GM12878 (cell line): ENCODE measurements at places on chromosomes 6 and 20. TPM values are rescaled to one million over a fixed set of nuclear protein-coding genes. Genes with fewer than 3 reads are reported as not detected.

Gene FRK
- total RNA-seq: 1.6 and 1.7 TPM in 2 replicates

Gene EPB41L1
- total RNA-seq: 0.36 and 0.40 TPM in 2 replicates

DNA sequence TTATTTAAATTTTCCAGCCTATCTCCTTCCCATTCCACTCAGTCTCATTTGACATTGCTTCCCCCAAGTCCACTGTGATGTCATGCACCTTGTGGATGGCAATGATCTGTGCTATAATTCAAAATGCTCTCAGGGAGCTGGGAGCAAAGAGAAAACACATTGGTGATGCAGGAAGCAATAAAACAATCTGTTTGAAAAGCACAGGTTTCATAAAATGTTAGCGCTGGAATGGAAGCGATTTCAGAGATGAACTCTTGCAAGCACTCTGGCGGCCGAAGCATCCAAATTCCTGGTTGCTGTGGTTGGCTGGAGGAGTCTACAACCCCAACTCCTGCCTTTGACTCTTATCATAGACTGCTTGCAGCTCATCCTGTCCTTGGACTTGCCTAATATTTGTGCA lies 167.0 kb downstream of the GMPR start:
- no peak for DNase-seq

Gene STMND1
- not detected in 2 replicates for total RNA-seq

DNA sequence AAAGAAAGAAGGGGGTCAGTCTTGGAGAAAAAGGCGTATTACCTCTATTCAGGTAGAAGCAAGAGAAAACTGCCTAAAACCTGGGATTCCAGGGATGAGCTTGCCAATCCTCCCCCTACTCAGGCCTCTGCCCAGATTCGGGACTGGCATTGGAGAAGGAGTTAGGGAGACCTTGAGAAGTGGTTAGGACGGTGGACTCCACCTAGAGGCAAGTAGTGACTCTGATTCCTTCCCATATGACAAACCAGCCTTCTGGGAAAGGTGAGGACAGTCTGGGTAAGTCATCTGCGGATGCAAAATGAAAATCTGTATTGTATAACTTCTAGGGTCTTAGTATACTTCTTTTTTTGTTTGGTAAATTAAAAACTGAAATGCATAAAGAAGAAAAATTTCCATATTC lies 43.8 kb downstream of the SLX4IP start:
- no peak for DNase-seq

Gene EPHA7
- not detected in 2 replicates for total RNA-seq

DNA sequence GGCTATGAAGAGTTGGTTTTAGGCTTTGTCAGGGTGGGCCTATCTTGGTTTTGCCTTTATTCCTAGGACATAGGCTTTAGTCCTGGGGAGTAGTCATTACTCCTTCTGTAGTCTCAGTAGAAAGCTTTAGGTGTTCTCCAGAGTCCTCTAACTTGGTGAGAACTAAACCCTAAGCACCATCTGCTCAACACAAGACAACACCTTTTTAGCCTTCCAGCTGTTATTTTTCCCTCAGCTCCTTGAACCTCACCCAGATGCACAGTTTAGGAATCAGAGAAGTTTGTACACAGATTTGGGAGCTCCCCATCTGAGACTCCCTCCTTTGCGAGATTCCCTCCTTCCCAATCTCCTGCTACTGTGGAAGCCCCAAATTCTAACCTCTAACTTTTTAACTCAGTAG lies 141.3 kb downstream of the QRSL1 start:
- DNase-seq: no peak

Gene C20orf96
- total RNA-seq: 7.4 and 8.4 TPM in 2 replicates

DNA sequence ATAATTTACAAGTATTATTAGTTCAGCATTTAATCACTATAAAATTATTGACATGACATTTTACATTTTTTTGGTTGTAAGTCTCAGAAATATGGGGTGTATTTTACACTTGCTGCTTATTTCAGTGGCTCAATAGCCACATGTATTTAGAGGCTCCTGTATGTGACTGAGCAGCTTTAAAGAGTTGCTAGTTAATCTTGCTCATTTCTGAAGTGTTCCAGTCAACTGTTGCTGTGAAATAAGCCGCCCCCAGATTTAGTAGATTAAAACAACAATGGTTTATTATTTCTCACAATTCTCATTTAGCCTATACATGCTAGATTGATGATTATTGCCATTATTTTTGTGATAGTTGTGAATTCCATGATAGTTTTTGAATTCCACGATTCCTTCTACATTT lies 23.0 kb downstream of the CD109 start:
- no peak for DNase-seq

DNA sequence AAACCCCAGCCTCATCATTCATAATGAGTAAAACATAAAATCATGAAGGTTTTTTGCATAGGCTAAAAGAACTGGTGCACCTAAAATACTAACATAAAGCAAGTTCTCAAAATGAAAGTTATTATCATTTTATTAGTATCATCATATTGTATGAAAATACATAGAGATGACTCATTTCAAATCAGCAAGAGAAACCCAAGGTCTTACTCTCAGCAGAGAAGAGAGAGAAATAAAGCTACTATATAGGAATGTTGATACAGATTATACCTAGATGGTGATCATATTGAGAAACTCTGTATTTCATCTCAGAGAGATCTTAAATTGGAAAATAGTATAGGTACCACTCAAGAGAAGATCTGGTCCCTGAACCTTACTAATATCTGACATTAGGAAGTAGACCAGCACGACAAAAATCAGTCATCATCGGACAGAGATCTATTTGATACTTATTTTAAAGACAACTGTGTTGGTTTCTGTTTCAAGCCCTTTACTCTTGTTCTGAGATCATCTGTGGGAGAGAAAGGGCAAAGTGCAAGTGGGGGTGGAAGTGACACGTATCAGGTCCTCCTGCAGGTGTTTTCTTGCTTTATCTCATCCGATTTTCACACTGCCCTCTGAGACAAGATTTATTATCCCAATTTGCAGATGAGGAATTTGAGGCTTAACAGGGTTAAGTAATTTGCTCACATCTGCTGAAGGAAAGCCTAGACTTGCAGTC lies 532.3 kb downstream of the MAFB start:
- DNase-seq: peak; percentile 58

GRCh38 chr6:98136333-98136732 lies 698.0 kb upstream of the POU3F2 start:
- DNase-seq: no peak

- DNase-seq: no peak
Observed at GRCh38 chr6:6697620-6698019, 109.1 kb downstream of the LY86 start.

- no peak for DNase-seq
Observed at GRCh38 chr6:25424303-25424702, 145.1 kb downstream of the CARMIL1 start.

DNA sequence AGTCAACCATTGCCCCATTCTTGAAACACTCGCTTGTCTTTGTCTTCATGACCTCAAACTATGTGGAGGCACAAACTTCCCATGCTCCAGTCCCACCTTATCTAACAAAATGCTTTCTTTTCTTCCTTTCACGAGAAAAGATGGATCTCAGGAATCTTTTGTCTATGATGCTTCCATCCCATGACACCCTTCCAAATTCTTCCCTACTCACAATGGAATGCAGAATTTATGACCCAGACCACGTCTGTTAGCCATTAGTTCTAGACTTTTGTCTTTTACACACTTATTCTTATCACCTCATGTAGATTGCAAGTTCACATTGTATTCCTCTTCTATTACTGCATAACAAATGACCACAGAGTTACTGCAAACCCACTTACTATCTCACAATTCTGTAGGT lies 24.2 kb upstream of the LAMP5 start:
- no peak for DNase-seq

Gene SMLR1
- 0.08 and 0.10 TPM in 2 replicates for total RNA-seq

DNA sequence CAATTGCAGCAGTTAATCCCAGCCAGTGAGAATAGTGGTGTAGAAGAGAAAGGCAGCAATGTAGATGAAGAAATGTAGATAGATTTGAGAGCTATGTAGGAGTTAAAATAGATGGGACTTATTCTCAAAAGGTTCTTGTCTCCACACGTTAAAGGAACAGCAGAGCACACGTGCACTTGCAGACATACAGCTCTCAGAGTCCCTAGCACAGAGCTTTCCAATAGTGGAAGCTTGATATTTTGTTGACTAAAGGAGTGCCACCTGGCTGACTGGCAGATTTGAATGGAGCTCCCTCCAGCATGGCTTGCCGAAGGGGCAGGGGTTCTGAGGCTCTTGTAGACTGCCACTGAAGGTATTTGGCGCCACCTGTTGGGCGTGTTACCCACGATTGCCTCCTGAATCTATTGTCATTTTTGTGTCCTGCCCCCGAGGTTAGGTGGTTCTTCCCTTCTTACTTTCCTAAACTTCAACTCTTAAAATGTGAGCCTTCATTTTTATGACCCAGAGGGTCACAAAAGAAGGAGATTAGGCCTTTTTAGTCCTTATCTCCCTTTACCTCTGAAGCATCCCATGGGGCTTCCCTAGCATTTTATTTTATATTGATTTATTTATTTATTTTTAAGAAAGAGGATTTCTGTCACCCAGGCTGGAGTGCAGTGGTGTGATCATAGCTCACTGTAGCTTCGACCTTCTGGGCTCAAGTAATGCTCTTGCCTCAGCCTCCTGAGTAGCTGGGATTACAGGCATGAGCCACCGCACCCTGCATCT lies 16.4 kb downstream of the BRD2 start:
- no peak for DNase-seq

Gene RAD21L1
- total RNA-seq: not detected in 2 replicates

DNA sequence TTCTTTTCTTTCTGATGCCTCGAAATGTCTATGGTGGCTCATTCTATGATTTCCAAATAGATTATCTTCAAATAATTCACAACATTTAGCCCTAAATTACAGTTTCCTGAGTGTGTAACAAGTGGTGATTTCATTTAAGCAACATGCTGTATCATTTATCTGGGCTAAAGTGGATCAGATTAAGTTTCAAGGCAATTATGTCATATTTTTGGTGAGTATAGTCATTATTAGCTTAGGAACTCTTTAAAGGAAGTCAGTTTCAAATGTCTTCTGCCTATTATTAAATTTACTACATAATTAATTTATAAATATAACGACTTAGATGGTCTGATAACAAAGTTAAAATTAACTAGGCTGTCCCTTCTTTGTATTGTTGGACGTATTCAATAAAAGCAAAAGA lies 847.9 kb upstream of the FLRT3 start:
- DNase-seq: no peak

GRCh38 chr6:26103141-26103769 lies 16.0 kb downstream of the HFE start:
- DNase-seq: no peak

DNA sequence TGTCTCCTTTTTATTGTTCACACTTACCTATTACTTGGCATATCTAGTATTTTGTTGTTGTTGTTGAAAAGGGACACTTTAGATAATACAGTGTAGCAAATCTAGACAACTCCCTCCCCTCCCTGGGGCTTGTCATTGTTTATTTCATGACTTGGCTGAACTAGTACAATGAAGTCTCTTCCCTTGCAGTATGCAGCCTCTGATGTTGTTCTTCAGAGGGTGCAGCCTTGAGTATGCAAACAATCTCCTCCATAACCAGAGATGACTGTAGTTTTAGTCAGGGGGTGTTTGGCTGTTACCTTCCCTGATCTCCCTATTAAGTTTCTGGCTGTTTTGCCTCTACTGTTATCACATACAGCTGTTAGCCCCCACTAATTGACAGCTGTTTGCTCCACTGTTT lies 315.4 kb upstream of the RUNX2 start:
- no peak for DNase-seq

Gene RNF182
- not detected in 2 replicates for total RNA-seq
